ENCODE measurements at places on chromosomes 11 and 22.

GRCh38 chr11:124605719-124606118 is 5.5 kb upstream of the PANX3 start:
- DNase-seq: no peak

DNA sequence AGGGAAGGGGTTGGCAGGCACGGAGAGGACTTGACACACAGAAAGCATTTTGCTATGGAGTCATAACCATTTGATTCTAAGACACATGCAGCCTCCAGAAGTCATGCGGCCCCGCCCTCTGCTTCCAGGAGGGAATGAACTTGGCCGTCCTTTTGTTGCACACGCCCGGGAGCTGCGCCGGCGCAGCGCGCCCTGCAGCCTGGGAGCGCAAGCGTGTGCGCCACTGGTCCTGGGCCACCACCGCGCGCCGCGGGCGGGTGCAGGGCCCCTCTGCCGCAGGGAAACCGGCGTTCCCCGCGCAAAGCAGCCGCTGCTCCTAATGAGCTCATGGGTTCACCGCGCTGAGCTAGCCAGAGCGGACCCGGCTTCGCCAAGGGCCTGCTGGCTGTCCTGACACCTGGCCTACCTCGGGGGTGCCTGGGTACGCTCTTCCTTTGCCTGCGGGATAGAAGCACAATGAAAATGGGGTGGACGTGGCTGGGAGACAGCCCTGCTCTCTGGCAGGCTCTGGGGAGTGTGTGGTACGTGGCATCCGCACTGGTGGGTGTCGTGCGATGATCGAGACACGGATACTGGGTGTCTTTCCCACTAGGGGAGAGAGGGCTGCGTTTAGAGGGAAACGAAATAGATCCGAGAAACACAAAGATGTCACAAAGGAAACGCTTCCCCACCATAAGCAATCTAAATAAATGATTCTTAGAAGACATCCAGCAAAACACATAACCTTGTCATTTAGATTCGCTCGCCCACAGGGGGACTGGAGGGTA is 669 bp downstream of the MICAL3 start:
- DNase-seq: peak; percentile 60

DNA sequence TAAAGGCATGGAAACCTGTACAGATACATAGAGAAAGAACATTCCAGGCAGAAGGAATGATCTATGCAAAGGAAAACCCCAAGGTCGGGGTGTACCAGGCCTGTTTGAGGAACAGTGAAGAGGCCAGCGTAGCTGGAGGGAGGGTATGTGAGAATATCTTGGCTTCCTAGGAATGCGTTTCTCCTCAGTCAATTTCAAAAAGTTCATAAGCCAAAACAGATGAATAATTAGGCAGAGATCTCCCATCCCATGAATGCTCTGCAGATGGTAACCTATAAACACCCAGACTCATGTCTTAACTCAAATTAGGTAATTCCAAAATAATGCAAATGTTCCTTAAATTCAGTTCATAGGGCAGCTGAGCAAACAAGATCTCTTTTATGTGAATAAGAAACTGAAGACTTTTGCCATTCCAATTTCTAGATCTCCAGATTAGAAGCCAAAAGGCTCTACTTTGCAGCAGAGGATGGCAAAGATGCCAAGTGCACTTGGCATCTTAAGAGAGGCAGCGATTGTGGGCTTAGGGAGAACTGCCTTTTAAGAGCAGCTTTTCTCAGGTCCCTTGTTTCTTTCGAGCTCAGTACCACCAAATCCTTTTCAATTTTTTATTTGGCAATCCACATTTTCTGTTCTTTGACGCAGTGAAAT is 13.2 kb downstream of the FAM118B start:
- DNase-seq: no peak

DNA sequence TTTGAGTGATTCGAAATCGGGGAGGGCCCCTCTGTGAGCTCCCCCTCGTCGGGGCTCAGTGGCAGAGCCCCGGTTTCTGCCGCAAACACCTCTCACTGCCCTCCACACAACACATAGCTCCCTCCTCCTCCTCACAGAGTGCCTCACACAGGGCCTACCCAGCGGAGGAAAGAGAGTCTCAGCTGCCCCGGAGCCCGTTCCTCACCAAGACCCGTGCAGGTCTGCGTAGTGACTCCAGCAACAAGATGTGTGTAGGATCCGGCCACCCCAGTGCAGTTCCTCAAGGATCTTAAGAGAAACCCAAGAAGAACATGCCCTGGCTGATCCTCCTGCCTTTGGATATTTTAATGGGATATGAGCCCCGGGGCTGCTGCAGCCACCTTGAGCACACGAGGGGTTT is 238.4 kb downstream of the BRD1 start:
- no peak for DNase-seq

DNA sequence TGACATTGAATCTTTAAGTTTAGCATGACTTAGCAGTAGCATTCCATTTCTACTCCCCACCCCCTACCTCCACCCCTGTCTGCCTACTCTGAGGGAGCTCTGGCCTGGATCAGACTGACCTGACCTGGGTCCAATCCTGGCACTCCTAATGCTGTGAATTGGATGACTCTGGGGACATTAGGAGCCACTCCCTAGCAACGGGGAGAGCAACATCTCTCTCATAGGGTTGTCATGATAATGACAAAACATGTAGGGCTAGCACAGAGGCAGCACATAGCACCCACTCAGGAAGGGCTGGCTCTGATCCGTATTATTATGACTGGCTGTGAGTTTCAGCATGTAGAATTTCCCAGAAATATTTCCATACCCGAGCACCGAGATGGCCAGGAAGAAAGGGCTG is 40.5 kb downstream of the CABIN1 start:
- DNase-seq: no peak

DNA sequence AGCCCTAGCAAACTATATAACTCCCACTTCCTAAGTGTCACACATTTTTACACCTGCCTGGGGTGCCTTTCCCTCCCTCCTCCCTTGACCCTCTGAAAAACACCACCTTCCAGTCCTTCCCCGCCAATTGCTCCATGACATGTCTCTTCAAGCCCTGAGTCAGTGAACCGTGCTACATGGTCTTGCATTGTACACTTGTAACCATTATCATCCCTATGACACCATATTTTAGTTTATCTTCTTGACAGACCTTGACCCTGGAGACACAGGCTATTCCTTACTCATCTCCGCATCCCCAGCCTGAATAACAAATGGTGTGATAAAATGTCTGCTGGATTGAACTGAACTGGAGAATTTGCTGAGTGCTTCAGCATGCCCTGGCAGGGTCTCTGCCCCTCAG is 36.9 kb downstream of the TNKS1BP1 start:
- no peak for DNase-seq

DNA sequence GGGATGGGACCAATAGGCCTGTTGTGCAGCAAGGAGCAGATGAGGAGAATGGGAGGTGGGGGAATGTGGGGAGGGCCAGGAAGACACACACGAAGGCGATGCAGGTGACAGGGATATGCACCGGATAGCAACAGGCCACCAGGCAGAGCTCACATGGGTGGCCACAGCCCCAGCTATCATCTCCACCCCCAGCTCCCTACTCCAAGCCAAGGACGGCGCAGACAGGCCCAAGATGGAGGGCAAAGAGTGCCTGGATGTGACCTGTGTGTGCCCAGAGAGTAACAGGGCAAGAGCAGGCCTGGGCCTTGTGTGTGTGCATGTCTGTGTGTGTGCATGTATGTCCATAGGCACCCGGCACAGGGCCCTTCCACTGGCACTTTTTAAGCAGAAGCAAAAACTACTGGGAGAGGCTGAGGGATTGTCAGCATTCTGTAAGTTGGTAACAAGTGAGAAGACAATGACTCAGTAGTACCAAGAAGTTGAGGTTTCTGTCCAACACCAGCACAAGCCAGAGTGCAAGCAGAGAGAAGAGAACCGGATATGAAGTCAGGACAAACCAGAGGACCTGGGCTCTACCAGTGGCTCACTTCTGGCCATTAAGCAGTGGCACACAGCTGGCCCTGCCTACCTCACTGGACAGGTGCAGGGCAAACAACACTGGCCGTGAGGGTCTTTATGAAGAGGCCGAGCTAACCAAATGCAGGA is 36.4 kb downstream of the NRXN2 start:
- no peak for DNase-seq

All from NCI-H510A treated with DMSO at 0.1 percent for 48 hours (cell line).